ENCODE measurements at places on chromosomes 3 and 15.
A peak's percentile ranks its signal among the peaks of the same experiment; 100 is the strongest.

GRCh38 chr15:83109532-83109931 is 2.1 kb downstream of the TM6SF1 start:
- no peak for DNase-seq

DNA sequence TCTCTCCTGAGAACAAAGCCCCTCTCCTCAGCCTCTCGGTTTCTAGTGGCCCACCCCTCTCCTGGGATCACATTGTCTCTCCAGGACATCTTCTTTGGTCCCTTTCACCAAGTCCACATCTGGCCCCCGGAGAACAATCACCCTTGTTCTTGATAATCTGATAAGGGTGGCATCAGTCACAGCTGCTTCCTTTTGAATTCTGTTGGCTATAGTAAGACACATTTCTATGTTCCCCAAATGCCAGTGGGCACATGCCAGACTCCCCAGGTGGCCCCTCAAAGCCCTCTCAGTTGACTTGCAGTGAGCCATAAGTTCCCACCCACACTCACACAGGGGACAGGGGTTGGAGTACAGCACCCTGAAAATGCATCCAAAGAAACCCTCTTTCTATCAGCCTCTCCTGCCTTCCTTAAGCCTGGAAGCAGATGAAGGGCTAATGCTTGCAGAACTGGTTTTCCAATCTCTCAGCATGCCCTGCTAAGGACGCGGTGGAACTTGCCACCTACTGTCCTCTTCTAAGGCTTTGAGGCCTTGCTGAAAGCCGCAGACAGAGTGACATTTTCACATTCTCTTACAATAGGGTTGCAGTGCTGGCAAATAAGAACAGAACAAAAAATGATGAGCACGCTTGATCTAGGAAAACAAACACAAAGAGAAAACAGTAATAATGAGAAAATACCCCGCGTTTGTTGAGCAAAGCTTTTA is 101.3 kb upstream of the SLCO3A1 start:
- peak; percentile 14 for DNase-seq

- no peak for DNase-seq
These were observed 57.9 kb upstream of the DCUN1D1 start for GRCh38 chr3:183038221-183038620.

- DNase-seq = no peak
These were observed 92.7 kb downstream of the ASB7 start for GRCh38 chr15:100695048-100695447.

DNA sequence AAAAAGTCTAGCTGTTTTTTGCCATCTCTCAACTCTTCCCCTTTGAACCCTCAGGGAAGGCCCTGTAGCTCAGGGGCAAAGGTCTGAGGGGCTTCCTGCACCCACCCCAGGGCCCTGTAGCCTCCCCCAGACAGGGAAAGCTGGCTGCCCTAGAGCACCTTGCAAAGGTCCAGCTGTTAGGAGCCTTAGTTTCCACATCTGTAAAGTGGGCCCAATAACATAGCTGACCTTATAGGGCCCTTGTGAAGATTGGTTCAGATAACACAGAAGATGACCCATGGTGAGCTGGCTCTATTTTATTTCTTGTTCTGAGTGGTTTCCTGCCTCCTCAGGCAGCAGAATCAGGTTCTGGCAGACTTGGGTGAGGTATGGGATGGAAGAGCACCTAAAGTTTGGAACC is 55.2 kb upstream of the SMAD6 start:
- no peak for DNase-seq

DNA sequence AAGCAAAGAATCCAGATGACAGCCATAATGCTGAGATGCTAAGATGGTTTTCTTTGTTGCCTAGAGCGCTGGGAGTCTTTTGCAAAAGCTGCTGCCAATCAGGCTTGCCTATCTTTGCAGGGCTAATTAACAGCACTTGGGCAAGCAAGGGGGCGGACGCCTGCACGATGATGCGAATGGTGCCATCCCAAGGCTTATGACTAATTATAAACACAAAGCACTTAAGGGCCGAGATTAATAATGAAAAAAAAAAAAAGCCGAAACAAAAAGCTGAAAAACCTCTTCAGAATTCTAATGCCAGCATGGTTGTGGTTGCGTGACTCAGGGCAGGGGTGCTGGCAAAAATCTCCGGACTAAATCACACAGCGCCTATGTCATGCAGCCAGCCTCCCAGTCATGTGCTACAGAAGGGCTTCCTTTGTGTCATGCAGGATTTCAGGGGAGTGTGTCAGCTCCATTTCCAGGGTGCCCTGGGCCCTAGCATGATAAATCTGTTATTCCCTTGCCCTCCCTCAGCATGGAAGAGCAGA is 185.0 kb upstream of the ANKRD28 start:
- peak; percentile 64 for DNase-seq

DNA sequence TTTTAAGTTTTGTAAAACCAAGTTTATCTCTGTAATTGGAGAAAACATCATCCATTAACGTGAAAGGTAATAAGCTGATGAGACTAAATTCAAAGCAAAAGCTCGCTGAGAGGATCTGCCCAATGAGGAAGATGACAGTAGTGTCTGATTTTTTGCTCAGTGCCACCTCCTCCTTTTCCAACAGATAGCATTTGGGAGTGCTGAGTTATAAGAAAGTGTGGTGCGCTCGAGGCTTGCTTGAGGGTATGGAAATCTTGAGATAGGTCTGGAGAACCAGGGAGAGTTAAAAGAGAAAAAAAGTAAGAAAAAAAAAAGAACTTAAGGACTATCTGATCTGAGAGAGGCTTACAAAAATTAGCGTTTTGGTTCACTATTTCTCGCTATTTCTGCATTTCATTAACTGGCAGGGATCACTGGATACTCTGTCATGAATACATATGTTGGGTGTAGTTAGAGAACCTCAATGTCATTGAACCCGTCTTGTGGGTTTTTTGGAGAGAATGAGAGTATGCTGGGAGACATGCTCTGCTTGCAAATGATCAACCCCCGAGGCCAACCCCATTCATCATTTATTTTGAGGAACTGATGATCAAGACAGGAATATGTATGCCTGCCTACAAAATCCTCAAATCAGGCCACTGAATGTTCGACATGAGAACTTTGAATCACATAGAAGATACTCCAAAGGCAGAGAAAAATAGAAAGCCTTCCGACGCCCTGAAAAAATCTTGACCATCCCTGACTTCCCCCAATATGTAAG is 973 bp upstream of the USP13 start:
- no peak for DNase-seq

- DNase-seq = no peak
These were observed 360.2 kb downstream of the ZNF385D start for GRCh38 chr3:21390856-21391255.

- no peak for DNase-seq
These were observed 157.3 kb downstream of the WNT5A start for GRCh38 chr3:55329849-55330248.

DNA sequence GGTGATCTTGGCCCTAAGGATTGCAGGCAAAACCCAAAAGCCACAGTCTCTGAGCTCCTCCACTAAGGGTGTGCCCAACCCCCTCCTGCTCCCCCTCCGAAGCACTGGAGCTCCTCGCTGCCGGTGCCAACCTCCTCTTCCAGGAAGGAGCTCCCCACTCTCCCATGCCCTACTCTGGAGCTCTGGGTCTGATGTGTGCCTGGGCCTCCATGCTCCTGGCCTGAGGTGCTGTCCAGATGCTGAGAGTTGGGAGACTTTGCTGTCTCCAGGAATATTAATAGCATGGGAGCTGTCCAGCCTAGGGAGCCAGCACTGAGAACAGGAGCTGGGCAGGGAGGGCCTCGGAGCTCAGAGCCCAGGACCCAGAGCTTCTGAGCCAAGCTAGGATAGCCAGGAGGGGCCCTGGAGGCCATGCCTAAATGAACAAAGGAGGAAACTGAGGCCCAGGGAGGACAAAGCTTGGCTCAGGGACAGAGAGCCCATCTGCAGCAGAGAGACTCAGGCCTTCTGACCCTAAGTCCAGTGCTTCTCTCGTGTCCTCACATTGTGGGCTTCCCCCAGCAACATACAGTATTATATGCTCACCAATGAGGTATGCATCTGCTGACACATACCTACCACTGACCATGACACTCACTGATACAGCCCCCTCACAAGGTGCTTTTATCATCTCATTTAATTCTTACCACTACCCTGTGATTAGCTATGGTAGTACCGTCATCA is 36.9 kb upstream of the HERC1 start:
- DNase-seq = peak; percentile 13

GRCh38 chr3:9013782-9014563 is 50.7 kb upstream of the RAD18 start:
- no peak for DNase-seq

GRCh38 chr3:149122721-149123578 is 6.5 kb upstream of the HPS3 start:
- no peak for DNase-seq

Measured in occipital lobe (tissue), 3 donors.